ENCODE measurements at places on chromosomes 5 and 9.

- no peak for DNase-seq
These were observed 29.2 kb downstream of the ANXA2R start for GRCh38 chr5:43010935-43011315.

DNA sequence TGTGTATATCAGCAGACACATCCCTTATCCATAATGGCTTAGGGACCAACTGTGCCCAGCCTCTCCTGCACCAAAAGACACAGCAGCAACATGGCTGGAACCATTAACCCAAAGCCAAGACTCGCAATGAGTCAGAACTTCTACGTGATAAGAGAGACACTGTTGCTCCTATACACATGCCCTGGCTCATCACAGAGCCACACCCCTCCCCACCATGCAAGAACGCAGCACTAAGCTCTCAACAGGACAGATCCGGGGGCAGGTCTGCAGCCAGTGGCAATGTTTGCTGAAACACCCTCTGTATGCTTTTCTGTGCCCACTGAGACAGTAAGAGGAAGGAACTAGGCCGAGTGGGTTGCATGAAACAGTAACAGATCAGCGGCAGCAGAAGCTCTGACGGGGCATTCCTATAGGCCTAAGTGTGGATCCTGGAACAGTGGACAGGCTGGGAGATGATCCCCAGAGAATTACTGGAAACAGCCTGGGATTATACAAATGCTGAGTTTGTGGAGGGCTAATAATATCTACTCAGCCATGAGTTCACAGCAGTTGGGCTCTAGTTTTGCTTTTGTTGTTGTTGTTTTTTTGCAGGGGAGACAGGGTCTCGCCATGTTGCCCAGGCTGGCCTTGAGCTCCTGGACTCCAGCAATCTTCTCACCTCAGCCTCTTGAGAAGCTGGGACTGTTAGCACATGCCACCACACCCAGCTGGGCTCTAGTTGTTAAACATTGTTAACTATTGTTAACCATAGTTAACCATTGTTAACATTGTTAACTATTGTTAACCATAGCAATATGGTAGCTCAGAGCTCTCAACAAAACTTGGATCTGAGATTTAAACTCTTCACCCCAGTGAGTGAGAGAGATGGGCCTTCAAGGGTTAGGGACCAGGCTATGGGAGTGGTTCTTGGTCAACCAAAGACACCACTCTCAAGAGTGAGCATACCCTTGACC is 41.0 kb downstream of the B4GALT1 start:
- DNase-seq, result no peak

GRCh38 chr5:82204567-82204966 is 73.6 kb downstream of the RPS23 start:
- DNase-seq, result no peak

DNA sequence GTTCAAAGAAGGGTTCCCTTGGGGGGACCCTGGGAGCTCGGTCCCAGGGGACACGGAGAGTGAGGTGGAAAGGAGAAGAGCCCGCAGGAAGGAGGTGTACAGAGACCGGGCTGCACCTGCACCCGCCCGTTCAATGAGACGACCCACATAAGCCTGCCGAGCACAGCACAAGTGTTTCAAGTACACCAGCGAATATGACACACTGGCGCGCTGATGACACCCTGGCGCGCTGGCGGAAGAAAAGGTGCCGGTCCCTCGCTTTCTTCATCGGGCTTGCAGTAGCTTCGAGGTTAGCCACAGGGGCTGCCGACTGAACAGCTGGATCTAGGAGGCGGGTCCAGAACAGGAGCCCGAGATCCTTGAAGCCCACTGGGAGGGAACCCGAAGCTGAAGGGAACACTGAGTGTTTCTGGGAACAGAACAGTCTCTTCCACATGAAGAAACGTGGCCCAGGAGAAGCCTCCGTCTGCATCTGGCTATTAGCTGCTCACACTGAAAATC is 1.4 kb downstream of the TBC1D9B start:
- no peak for DNase-seq

DNA sequence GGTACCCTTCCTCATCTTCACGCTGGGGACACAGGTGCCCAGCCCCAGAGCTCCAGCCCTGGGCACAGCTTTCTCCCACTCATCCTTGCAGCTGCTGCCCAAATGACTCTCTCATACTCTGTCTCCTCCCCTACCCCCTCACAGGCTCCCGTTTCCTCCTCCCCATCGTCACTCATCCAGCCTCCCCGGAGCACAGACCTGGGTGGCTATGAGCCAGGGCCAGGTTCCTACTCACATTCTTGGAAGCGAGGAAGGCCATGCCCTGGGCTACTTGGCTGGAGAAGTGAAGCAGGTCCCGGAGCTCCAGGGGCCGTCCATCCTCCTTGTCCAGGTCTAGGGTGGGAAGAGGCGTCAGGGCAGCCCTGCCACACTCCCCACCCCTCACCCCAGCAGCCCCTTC is 29.3 kb downstream of the CSF1R start:
- no peak for DNase-seq

- no peak for DNase-seq
These were observed 618.3 kb downstream of the NR2F1-AS1 start for GRCh38 chr5:92962752-92963151.

GRCh38 chr9:13677801-13678200 is 398.3 kb upstream of the MPDZ start:
- DNase-seq, result no peak

DNA sequence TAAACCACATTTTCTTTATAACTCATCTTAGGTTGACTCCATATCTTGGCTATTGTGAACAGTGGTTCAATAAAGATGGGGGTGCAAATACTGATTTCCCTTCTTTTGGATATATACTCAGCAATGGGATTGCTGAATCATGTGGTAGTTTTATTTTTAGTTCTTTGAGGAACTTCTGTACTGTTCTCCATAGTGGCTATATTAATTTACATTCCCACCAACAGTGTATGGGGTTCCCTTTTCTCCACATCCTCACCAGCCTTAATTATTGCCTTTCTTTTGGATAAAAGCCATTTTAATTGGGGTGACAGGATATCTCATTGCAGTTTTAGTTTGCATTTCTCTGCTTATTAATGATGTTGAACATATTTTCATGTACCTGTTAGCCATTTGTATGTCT is 107.7 kb upstream of the EQTN start:
- no peak for DNase-seq

- peak; percentile 17 for DNase-seq
These were observed 28.5 kb downstream of the COL5A1 start for GRCh38 chr9:134670042-134670525.

GRCh38 chr5:157546456-157547100 is 29.0 kb downstream of the ADAM19 start:
- DNase-seq, result no peak

GRCh38 chr5:72045692-72046091 is 61.6 kb upstream of the MAP1B start:
- no peak for DNase-seq

DNA sequence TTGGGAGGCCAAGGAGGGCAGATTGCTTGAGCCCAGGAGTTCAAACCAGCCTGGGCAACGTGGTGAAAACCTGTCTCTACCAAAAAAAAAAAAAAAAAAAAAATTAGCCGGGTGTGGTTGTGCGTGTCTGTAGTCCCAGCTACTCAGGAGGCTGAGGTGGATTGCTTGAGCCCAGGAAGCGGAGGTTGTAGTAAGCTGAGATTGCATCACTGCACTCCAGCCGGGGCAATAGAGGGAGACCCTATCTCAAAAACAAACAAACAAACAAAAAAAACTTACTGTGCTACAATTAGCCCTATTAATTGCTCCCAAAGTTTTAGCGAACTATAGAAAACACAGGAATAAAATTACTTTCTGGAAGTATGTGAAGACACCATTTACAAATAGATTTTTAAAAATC is 67.6 kb downstream of the ANKHD1 start:
- no peak for DNase-seq

- DNase-seq, result no peak
These were observed 36.4 kb upstream of the ADAMTS2 start for GRCh38 chr5:179381691-179382090.

DNA sequence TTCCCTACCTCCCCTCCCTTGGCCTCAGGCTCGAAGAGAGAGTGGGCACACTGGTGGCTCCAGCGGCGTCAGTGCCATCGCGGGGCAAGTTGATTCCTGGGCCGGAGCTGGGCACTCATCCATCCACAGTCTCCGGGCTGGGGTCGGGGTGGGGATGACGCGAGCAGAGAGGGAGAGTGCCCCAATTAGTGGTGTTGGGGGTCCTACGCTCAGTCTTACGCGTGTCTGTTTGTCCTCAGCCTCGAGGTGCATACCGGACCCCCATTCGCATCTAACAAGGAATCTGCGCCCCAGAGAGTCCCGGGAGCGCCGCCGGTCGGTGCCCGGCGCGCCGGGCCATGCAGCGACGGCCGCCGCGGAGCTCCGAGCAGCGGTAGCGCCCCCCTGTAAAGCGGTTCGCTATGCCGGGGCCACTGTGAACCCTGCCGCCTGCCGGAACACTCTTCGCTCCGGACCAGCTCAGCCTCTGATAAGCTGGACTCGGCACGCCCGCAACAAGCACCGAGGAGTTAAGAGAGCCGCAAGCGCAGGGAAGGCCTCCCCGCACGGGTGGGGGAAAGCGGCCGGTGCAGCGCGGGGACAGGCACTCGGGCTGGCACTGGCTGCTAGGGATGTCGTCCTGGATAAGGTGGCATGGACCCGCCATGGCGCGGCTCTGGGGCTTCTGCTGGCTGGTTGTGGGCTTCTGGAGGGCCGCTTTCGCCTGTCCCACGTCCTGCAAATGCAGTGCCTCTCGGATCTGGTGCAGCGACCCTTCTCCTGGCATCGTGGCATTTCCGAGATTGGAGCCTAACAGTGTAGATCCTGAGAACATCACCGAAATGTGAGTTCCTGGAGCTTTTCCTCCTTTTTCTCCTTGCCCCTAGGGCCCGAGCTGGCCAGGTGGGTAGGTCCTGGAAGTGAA is 861 bp downstream of the NTRK2 start:
- DNase-seq, result no peak

DNA sequence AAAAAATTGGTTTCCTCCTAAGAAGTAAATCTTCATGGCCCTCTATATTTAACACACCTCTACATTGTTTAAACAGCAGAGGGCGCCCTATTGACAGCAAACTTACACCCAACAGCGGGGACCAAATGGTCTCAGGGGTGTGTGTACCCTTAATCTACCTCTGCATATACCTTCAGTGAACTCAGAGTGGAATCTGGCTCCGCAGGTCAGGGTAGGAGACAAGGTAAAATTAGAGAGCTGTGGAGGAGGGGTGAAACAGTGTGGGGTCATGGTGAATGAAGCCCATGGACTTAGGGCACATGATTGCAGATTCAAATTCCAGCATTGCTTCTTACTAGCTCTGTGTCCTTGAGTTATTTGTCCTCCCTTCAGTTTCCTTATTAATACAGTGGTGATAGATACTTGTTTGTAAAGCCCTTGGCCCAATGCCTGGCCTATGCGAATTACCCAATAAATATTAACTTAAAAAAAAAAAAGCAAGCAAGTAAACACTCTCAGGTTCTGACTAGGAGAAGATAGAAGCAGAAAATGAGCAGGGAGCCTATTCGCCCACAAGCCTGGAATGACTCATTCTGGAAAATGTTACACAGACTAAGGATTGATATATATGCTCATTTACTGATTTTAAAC is 122.9 kb downstream of the CAVIN4 start:
- no peak for DNase-seq

GRCh38 chr5:62506659-62507460 is 71.8 kb upstream of the LRRC70 start:
- no peak for DNase-seq

All from T1000 (cell line).